Stimulated activated CD4-positive, alpha-beta T cell treated with anti-CD3 and anti-CD28 coated beads, TNF-alpha, amount 100 ng/mL, for 24 hours (primary cell): ENCODE measurements at places on chromosomes 7 and 10.
A peak's percentile ranks its signal among the peaks of the same experiment; 100 is the strongest.

DNA sequence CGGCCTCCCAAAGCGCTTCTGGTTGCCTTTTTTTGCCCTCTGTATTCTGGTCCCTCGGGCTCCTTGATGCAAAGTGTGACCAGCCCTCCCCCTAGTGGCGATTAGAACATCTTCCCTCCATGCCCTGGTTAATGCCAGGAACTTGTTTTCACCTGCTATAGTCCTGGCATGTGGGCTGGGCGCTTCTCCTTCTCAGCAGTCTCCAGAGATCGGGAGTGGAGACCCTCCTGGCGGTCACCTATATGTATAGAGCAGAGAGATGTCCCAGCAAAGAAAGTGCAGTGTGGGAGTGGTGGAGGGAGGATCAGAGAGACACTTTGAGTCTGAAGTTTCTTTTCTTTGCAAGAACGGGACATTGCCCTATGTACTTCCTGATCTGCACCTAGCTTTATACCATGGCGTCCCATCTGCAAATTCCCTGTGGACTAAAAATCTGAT, 264.1 kb downstream of the OTUD1 start:
- DNase-seq: peak; percentile 33

DNA sequence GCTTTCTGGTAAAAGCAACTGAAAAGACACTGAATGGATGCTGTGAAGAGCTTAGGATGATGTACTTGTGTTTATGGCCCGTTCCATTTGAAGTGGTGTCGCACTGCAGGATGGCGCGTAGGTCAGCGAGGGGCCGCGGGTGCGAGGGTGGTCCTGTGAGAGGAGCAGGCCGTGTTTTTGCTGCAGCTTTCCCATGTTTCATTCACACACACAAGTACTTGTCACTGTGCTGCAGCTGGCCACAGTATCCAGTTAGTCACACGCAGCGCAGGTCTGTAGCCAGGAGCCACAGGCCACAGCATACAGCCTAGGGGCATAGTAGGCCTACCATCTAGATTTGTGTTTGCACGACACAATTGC, 23.2 kb downstream of the WIPI2 start:
- no peak for DNase-seq

- no peak for DNase-seq
Measured at GRCh38 chr7:99078416-99078815, 65.5 kb downstream of the SMURF1 start.

DNA sequence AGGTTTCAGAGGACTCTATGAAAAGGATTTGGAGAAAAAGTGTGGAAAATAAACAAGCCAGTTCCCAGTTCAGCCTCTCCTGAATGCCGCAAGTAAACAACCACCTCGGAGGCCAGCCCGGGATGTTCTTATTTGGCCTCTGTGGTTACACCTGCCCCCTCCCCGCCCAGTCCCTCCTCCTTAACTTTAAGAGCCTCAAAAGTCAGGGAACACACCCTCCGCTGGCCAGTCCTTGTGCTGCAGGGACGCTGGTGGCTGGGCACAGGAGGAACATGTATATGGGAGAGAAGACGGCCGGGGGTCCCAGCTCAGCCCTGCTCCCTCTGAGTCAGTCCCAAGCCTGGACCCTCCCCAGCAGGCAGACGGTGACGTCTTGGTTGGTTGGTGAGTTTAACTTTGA, 6.1 kb downstream of the CHST3 start:
- no peak for DNase-seq

DNA sequence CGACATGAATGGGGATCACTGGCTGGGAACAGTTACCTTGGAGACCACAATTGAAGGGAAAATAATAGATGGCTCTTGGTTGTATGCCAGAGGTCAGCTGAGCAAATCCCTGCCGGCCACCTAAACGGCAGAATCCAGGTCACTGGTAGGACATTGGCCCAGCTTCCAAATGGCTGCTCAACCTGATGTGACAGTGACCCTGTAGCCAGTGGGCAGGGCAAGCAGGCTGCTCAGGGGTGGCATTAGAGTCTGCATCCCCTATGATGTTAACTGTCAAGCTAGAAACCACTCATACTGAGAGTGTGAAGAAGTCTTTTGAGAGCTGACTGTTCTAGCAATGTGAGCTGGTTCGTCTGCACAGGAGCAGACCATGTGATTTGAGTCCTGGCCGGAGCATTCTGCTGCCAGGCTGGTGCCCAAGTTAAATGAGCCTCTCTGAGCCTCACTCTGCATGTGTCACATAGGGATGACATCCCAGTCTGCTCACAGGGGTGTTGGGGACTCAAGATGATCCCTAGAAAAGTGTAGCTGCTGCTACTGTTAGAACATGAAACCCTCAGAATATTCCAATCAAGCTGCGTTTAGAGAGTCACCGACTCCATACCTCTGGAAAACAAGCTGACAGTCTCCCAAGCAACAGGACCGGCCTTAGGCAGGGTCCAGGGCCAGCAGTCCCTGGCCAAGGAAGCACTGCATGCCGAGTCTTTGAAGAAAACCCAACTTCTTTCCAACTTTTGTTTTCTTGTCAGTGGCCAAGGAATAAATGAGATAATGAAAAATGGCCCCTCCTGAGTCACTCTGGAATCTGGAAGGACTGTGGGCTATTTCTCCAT, 69.7 kb downstream of the VWA2 start:
- no peak for DNase-seq

- no peak for DNase-seq
Measured at GRCh38 chr10:120433141-120433540, 23.9 kb upstream of the PLPP4 start.

- peak; percentile 36 for DNase-seq
Measured at GRCh38 chr7:39589323-39590111, 23.3 kb downstream of the YAE1 start.

- no peak for DNase-seq
Measured at GRCh38 chr7:119640861-119641260, 632.1 kb upstream of the KCND2 start.
